ENCODE measurements at places on chromosomes 1 and 21.

DNA sequence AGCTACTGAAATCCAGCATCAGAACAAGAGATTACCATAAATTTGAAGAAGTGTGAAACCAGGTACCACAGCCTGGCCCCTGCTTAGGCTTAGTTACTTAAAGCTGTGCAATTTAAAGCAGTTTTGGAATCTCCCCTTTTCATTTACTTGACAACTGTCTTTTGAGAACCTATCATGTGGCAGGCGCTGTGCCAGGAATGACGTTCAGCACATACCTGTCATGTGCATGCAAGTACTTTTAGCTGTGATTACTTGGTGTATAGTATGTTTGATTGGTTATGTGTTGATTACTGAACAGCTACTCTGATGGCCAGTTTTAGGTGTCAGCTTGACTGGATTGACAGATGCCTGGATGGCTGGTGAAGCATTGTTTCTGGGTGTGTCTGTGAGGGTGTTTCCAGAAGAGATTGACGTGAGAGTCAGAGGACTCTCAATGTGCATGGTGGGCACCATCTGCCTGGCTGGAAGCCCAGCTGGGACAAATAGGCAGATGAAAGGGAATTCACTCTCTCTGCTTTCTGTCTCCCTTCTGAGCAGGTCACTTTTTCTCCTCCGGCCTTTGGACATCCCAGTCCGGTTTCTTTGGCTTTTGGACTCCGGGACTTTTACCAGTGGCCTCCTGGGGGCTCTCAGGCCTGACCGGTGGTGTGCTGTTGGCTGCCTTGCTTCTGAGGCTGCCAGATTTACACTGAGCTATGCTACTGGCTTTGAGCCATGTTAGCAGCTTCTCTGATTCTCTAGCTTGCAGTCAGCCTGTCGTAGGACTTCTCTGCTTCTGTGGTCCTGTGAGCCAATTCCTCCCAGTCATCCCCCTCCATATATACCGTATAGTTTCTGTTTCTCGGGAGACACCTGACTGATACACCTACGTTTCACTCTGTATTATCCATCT, 178.0 kb downstream of the RYR2 start:
- DNase-seq, result no peak

- peak; percentile 77 for DNase-seq
These were observed 46.5 kb downstream of the LUZP1 start for GRCh38 chr1:23122023-23122748.

DNA sequence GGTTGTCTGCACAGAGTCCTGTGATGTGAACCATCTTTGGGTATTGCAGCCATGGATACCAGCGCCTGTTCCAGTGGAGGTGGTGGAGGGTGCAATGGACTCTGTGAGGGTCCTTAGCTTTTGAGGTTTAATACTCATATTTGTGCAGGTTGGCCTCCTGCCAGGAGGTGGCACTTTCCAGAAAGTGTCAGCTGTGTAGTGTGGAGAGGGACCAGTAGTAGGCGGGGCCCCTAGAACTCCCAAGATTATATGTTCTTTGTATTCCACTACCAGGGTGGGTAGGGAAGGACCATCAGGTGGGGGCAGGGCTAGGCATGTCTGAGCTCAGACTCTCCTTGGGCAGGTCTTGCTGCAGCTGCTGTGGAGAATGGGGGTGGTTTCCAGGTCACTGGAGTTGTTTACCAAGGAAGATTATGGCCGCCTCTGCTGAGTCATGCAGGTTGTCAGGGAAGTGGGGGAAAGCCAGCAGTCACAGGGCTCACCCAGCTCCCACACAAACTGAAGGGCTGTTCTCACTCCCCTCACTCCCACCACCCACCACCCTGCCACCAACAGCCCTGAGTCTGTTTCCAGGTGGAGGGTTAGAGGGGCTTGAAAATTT, 31.2 kb upstream of the ZNF678 start:
- DNase-seq, result no peak

DNA sequence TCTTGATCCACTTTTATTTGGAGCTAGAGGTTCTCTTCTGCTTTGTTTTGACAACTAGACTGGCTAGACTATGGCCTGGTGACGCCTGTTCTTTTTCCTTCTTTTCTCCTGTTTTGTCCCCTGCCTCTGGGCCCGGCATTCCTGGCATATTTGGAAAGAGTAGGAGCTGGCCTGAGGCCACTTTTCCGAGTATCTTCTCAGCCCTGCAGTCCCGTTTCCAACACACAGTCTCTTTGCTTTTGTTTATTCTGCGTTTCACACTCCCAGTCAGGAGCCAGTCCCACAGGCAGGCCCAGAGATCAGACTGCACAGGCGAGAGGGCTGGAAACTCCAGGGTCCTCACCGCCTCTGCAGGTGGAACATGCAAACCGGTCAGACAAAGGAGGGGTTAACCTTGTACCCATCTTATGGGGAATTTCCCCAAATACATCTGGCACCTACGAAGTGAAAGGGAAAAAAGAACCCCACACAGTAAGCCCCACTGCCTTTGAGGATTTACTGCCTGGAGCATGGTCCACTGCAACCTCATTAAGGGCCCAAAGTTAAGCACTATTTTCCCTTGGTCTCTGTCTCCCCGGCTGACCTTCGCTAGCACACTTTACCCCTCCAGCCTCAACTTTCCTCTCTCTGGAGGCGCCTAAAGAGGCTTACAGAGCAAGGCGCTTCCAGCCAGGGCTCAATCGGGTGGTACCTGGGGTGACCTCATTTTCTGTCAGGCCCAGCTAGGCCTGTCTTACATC, 141.1 kb downstream of the TOMM20 start:
- DNase-seq, result peak; percentile 87

GRCh38 chr1:209057901-209058300, 525.6 kb upstream of the CAMK1G start:
- DNase-seq, result no peak

DNA sequence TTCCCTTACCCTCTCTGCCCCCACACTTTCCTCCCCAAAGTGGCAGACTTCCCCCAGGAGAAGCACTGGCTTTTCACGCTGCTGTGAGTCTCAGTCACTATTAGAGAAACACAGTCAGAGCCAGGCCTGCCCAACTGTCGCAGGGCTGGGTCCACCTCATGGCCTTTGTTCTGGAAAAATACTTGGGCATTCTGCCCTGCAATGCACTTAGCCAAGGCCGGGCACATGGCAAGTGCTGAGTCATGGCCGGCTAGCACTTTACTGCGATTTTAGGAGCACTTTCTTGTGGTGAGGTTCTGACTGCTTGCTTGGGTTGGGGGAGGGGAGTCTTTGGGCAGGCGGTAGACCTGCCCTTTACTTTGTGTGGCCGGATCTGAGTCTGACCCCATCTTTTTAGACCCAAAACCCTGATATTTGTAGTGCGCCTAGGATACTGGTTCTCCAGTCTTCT, 7.7 kb downstream of the EPHX1 start:
- peak; percentile 88 for DNase-seq

GRCh38 chr1:186292875-186293274, 82.2 kb downstream of the TPR start:
- DNase-seq, result no peak

- DNase-seq, result peak; percentile 40
These were observed 8.1 kb downstream of the PSMG1 start for GRCh38 chr21:39175154-39175553.

GRCh38 chr1:56584910-56585528, 5.7 kb upstream of the PLPP3 start:
- peak; percentile 77 for DNase-seq

- no peak for DNase-seq
These were observed 6.8 kb downstream of the CNN3 start for GRCh38 chr1:94920061-94920460.

DNA sequence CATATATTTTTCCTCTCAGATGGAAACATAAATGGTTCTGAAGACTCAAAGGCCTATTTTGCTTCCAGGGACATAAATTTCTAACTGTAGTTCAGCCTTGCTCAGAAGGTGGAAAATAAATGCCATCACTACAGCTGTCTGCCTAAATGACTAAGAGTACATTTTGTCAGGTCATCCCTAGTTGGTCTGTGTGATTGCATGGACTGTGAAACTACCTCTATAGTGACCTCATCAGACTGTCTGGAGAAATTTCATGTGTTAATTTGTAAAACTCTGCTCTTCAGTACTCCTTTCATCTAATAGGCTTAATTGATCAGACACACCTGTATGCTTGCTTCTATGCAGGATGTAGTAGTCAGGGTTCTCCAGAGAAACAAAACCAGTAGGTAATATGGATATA, 886.9 kb downstream of the AMY1C start:
- DNase-seq, result no peak

DNA sequence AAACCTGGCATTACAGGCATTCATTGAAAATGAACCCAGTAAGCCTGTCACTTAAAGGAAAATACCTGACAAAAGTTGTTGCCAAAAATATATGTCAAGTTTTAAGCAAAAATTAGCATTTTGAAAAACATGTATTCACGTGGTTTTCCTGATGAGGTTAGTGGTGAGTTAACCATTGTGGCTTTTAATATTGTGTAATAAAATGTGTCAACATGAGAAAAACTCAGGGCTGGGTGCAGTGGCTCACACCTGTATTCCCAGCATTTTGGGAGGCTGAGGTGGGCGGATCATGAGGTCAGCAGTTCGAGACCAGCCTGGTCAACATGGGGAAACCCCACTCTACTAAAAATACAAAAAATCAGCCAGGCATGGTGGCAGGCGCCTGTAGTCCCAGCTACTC, 731.4 kb downstream of the KCNT2 start:
- DNase-seq, result no peak

- DNase-seq, result no peak
These were observed 11.2 kb upstream of the CREG1 start for GRCh38 chr1:167564612-167565270.

DNA sequence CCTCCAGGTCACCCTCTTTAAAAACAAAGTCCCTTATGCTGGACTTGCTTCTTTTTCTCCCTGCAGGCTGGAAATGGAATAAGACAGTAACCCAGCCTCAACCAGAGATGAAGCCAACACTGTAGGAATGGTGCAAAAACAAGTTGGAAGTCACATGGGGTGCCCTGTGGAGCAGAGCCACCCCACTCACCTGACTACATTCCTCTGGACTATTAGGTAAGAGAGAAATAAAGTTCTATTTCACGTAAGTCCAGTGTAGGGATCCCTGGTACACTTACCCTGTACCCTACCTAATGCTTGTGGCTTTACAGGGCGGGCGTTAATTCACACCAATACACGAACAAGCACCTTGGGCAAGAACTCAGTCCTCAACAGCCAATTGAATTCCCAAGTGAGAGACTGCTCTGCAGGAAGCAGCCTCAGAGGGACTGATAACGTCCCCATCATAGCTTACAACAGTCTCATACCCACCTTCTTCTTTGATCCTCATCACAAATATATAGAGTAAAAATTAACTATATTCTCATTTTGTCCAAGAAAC, 112.5 kb upstream of the FGGY start:
- DNase-seq, result no peak

GRCh38 chr1:188514917-188515316, 1686.2 kb downstream of the PLA2G4A start:
- no peak for DNase-seq

DNA sequence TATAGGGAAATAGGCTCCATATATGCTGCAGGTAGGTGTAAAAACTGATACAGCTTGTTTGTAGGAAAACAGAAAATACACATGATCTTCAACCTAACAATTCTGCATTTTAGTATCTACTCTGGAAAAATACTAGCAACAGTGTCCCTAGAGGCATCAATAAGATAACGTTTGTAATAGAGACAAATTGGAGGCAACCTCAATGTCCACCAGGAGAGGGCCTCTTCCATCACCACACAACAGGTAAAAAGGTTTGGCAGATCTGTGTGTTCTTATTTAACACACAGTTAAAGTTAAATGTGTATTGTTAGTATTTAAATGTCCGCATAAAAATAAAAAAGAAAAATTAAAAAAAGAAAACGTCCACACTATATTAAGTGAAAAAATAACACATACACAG, 5.4 kb downstream of the EIF2D start:
- DNase-seq, result peak; percentile 41

GRCh38 chr21:31354122-31354521, 10.1 kb upstream of the TIAM1 start:
- no peak for DNase-seq

- DNase-seq, result no peak
These were observed 76.7 kb upstream of the VCAM1 start for GRCh38 chr1:100642826-100643225.

- DNase-seq, result peak; percentile 13
These were observed 90.8 kb downstream of the GTF2B start for GRCh38 chr1:88800382-88801051.

DNA sequence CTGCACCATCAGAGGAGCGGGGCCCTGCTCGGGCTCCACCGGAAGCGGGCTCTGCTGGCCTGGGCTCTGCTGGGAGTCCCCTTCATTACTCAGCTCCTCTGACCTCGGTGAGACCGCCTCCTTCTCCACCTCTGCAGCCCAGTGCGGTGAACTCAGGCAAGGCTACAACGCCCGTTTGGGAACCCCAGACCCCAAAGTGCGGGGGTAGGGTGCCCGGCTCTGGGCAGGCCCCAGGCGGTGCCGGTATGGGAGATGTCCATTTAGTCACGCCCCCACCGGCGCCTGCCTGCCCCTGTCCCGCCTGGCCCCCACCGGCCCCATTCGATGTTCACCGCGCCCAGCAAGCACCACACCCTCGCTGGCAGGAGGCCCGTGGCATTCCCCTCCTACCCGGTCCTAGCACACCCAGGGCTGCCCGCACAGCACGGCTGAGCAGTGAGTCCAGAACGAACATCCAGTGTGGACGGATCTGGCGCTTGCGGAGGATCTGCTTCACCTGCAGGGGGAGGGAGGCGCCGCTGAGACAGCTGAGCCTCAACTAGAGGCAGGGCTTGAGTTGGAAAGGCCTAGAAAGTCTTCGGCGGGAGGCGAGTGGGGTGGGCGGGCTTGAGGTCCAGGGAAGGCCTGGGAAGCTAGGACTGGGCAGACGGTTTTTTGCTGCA, 10.0 kb downstream of the MAP3K6 start:
- no peak for DNase-seq

DNA sequence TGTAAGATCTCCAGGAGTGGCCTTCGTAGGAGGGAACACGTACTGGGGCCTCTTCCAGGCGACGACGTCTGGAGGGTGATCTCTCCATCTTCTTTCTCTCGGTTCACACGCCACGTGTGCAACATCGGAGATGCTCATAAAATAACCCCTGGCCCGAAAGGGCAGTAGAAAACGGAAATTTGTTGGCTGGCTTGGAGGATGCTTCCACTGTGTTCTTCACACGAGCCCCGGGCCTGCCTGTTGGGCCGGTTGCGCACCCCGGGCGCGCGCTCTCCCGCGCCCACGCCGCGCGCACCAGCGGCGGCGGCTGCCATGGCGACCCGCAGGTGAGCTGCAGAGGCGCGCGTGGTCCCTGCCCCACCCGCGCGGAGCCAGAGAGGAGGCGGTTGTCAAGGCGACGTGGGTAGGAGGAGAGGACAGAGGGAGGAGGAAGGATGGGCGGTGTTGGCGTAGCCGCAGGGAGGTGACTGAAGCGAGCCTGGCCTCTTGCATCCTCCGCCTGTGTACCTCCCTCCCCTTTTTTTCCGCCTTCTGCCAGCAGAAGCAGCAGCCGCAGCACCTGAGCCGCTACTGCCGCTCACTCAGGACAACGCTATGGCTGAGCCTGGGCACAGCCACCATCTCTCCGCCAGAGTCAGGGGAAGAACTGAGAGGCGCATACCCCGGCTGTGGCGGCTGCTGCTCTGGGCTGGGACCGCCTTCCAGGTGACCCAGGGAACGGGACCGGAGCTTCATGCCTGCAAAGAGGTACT, at the start of gene ELAPOR1:
TSS of gene ELAPOR1 (plus strand) at position 526 of the 752 bp plus-strand sequence. CDS start at position 595, 69 bp downstream.
- DNase-seq, result peak; percentile 19

All from IMR-90 (cell line).